ENCODE measurements at places on chromosomes 6 and 20.

- DNase-seq, result no peak
Measured at GRCh38 chr20:5508044-5508443, 191.3 kb upstream of the PROKR2 start.

- DNase-seq, result no peak
Measured at GRCh38 chr20:59752704-59753460, 148.5 kb downstream of the PHACTR3 start.

DNA sequence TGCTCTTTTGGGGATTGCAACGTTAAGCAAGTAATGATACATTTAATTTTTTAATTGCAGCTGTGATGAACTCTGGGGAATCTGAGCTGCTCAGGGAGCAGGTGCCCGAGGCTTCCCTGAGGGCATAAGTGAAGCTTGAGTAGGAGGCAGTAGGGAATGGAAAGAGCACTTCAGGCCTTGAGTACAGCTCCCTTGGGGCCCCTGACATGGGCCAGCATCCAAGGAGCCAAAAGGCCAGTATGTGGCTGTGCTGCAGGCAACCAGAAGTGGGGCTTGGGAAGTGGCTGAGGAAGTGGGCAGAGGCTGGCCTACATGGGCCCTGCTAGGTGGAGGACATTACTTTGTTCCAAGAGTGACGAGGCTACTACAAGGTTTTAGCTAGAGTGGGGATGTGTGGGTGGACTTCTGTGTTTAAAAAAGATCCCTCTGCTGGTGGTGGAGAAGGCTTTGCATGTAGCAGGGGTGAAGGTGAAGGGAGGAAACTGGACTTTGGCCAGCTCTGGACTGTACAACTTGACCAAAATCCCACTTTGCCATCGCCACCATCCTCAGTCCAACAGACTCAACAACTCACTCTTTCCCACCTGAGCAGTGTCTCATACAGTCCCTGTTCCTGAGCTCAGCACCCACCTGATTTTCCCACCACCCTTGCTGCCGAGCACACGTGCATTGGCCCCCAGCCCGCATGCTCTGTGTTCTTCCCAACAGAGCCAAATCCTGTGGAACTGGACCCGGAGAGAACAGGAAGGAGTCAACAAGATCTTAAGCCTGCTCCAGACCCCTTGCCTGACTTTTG is 10.9 kb upstream of the ZNF831 start:
- no peak for DNase-seq

GRCh38 chr6:12408752-12409151 is 118.6 kb downstream of the EDN1 start:
- no peak for DNase-seq

DNA sequence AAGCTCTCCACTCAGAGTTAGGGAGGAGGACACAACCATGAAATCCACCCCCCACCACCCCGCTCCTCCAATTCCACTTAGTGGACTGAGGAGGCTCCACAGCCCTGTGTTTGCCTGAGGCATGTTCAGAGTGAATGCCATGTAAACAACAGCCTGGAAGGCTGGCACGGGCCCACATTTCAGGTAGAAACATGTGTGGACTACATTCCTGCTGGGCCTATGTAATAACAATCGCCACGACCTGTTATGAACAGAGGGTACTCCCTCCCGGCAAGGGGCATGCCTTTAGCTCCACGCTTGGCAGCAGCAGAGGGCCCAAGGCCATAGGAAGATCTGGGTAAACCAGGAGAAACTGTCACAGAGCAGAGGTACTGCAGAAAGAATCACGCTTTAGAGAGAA is 65.5 kb downstream of the ISM1 start:
- DNase-seq, result no peak

DNA sequence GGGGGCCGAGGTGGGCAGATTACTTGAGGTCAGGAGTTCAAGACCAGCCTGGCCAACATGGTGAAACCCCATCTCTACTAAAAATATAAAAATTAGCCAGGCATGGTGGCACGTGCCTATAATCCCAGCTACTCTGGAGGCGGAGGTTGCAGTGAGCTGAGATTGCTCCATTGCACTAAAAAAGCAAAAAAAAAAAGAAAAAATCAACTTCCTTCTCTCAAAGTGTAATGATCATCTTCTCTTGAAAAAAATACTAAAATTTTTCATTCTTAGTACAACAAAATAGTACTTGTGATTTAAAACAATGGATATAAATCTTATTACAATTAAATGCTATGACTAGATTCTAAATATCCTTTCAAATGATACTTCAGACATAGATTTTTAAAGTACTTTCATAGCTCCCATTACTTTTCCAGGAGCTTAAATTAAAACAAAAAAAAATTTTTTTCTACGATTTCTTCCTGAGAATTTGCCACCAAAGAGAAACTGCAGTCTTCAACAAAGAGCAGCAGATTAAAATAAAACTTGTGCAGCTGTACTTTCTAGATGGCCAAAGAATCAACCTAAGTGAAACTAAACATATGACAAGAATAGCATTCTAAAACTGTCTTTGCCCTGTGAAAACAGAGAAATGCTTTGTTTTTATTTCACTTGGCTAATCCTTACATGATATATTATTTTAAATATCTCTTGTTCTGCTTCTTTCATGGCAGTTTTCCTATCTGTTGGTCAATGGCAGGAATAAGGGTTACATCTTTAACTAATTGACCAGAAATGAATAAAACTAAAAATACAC is 75.2 kb downstream of the MAP3K5 start:
- no peak for DNase-seq

- no peak for DNase-seq
Measured at GRCh38 chr20:41573955-41574354, 44.2 kb downstream of the CHD6 start.

- no peak for DNase-seq
Measured at GRCh38 chr20:59671661-59672471, 67.5 kb downstream of the PHACTR3 start.

DNA sequence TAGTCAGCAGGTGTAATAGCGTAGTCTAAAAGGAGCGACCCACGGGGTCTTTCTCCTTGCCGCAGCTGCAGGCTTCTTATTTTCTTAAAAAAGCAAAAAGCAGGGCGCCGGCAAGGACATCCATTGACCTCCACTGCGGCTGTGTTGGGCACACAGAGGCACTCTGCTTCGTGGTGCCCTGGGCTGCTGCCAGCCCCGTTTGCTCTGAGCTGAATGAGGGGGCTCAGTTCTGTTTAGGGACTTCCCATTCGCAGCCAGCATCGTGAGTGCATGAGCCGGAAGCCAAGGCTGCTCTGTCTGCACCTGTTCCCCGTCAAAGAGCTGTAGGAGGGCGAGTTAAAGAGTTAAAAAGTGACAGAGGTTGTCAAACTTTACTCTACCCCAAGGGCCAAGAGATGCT is 1.7 kb upstream of the SLC22A2 start:
- no peak for DNase-seq

- no peak for DNase-seq
Measured at GRCh38 chr6:56314683-56315523, 67.5 kb upstream of the COL21A1 start.

DNA sequence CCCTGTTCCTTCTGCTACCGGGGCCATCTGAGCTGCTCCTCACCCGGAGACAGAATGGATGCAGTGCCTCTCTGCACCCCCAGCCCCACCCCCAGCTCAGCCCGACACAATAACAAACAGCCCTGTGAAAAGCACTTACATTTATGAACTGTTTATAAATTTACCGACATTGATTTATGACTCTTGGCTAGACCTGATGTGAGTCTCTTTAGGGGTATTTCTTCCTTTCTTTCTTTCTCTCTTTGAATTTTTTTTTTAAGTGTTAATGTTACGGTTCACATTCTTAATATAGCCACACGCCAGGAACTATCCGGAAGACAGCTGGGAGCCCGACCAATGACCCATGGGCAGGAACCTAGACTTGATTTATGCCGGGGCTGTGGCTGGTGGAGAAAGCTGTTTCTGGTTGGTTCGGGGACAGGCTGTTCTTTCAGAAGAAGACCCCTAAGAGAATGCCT is 266.3 kb downstream of the CDC5L start:
- DNase-seq, result no peak

- DNase-seq, result no peak
Measured at GRCh38 chr6:113184291-113184690, 672.9 kb upstream of the MARCKS start.

DNA sequence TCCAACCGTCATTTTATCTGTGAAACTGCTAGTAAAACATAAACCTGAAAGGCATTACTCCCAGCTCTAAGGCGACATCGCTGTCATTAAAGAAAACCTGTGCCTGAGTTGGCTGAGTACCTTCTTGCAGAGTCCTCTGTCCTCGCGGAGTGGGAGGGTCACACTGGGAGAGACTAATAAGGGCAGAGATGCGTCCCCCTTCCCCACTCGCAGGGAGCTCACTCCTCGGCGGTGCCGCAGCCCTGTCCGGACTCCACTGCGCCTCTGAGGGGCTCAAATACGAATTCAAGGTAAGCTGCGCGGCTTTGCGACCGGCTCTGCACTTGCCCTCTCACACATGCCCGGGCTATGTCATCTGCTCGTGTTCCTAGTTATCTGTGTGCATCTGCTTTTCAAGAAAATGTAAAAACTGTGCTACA is at the start of gene COL19A1:
Gene COL19A1, plus strand, starts transcription at position 206 of the 419 bp plus-strand sequence. CDS start 13,012 bp downstream, outside the sequence.
- DNase-seq, result no peak

- no peak for DNase-seq
Measured at GRCh38 chr20:19336631-19337030, 124.2 kb downstream of the SLC24A3 start.

- no peak for DNase-seq
Measured at GRCh38 chr20:51446656-51447055, 95.9 kb downstream of the NFATC2 start.

DNA sequence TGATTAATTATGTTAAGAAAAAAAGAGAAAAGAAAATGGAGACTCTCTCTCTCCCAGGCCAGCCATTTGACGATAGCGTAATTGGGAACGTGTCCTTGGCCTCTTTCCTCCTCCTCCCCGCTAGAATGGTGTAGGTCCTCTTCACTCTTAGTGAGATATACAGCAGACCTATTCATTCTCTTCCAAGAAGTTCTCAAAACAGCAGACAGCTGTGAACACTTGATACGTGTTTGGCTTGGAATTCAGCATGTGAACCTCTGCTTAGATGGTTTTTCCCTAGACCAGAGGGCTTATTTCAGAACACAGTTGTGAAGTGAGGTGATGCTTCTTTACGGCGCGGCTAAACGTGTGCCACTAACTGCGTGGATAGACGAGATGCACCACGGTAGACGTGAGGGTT is 32.6 kb upstream of the TULP4 start:
- DNase-seq, result no peak

DNA sequence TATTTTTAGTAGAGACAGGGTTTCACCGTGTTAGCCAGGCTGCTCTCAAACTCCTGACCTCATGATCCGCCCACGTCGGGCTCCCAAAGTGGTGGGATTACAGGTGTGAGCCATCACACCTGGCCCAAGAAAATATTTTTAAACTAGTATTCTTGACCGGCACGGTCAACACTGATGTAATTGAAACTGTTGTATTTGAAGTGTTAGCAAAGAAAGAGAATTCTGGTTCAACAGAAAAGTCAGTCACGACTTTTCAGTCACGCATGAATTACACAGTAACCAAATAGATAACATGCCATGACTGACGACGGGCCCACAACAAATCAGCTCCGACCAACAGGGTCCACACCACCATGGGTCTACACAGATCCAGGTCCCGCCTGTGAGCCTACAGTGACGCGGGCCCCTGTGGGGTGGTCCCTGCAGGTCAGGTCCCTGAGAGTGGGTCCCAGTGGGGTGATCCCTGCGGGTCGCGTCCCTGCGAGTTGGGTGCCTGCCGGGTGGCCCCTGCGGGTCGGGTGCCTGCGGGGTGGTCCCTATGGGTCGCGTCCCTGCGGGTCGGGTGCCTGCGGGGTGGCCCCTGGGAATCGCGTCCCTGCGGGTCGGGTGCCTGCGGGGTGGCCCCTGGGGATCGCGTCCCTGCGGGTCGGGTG is 1.0 kb downstream of the GMEB2 start:
- DNase-seq, result no peak

- DNase-seq, result no peak
Measured at GRCh38 chr6:107634324-107635056, 144.6 kb downstream of the SOBP start.

DNA sequence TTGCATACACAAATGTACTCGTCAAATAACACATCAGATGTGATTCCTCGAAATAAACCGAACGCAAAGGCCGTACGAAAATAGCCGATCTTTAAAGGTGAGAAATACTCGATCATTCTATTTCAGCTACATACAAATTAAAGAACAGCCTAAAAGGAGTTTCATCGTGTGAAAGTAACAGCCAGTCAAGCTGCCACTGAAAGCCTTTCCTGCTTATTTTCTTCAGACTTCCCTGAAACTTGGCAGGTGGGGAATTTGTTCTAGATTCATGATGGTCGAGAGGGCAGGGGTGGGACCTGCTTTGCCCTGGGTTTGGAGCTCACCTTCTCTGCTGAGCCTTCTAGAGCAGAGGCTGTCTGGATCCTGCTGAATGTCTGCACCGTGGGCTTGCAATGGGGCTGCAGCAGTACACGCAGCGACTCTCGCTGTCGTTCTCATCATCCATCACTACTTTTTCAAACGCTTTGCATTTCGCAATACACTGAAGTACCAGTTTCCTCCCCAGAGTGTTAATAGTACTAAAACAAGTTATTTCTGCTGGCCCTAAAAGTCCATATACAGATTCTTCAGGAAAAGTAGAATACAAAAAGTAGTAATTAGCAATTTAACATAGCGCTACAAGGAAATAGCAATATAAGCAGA is 16.2 kb downstream of the FOXC1 start:
- DNase-seq, result no peak

- DNase-seq, result no peak
Measured at GRCh38 chr6:36276581-36277536, 7.0 kb downstream of the PNPLA1 start.

GRCh38 chr20:54115172-54115854 is 44.9 kb upstream of the BCAS1 start:
- DNase-seq, result no peak

DNA sequence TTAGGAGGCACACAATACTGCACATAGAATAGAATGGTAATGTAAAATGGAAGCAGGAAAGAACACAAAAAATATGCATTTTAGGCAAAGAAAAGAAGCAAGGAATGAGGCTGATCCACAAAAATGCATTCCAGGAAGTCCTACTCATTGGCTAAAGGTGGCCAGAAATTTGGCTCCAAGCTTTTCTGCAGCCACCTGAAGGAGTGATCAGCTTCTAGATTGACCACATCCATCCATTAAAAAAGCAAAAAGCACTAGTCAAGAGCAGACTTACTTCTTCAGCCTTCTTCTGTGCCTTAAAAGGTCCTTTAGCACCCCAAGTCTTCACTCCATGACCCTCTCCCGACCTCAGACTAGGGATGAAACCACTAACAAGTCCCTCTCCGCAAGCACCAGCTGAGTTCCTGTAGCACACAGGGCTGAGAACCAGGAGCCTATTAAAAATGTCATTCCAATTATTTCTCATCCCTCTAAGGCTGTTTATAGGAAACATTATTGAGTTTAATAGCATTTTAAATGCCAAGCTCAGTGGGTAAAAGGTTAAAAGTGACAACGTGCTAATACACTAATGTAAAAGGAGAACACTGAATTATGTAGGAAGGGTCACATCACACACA is 36.5 kb downstream of the TRAM2 start:
- no peak for DNase-seq

DNA sequence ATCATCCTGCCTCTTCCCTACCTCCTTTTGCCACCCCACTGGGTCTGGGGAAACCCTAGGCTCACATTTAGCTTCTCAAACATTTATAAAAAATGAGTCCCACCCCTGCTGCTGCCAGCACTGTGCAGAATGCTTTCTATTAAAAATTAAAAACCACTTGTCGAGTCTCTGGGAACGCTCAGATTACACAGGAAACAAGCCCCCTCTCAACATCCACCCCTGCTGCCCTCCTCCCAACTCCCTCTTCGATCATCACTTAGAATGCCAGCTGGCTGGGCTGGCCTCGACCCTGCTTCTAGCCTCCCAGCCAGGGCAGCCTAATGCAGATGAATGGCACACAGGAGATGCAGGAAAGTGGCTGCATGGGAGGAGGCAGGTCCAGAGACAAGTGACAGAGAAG is 75.8 kb downstream of the CDH22 start:
- no peak for DNase-seq

All from stimulated activated CD8-positive, alpha-beta memory T cell treated with anti-CD3 and anti-CD28 coated beads, Interleukin-4, amount 100 ng/mL, for 4 hours (primary cell).